OCI-LY7 (cell line): ENCODE measurements at places on chromosomes 4 and X.

DNA sequence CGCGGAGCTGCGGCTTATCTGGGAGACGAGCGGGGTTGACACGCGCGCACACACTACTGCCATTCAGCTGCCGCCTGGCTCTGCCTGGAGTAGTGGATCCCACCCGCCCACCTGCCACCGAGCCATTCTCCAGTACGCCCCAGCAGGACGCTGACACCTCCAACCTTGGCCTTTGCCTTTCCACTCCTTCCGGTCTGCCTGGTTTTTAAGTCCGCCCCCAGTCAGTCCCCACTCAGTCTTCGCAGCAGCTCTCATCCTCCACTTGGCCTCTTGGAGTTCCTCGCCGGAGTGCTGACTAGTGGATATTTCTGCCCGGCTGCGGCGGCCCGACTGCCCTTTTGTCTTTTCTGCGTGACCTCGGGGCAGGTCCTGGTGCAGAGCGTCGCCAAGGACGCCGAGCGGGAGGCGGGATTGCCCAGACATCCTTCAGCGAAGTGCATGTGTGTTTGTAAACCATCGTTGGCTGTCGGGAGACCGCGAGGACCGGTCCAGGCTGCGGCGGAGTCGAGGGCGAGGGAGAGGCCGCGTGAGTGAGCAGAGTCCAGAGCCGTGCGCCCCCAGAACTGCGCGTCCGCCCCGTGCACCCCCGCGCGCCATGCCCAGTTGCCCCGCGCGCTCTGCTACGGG is 1.1 kb downstream of the SLIT2 start:
- no peak for DNase-seq

- peak; percentile 20 for DNase-seq
Measured at GRCh38 chr4:80878218-80878617, 152.3 kb upstream of the BMP3 start.

- DNase-seq, result no peak
Measured at GRCh38 chrX:94977562-94977961, 1303.6 kb downstream of the FAM133A start.

DNA sequence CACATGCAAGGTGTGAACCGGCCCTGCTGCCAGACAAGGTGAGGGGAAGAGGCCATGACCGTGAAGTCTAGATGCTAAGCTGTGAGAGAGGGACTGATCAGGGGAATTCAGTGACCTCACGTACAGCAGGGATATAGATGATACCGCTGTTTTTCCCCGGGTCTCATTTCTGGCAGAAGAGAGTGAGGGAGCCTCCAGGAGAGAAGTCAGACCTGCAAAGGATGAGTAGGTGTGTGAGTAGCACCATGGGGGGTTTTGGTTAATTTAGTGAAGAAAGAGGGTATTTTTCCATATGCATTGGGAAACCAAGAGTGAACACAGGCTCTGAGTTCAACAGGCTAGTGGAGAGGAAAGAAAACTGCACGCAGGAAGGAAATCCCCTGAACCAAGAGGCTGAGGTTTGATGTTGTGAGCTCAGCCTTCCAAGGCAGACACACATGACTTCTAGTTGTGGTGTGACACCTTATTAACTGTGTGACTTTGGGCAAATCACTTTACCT is 127.6 kb upstream of the GATB start:
- DNase-seq, result no peak

GRCh38 chrX:87528487-87528886 is 10.9 kb downstream of the KLHL4 start:
- DNase-seq, result no peak

DNA sequence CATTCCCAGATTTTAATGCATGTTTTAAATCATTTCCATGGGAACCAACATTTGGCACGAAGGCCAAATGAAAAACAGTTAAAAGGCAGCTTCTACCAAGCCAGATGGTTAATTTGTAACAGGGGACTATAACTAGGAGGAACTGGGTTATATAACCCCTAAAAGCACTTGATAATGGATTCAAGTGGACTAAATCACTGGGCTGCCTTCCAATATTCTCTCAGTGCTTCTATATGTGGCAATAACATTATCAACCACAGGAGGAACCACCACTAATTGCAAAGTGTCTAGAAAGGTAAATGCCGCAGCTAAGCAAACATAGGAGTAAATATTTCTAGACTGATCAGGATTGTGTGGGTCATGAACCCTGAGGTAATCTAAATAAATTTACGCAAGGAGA is 391.5 kb downstream of the UBE2NL start:
- no peak for DNase-seq

- DNase-seq, result no peak
Measured at GRCh38 chr4:83725336-83726085, 189.6 kb downstream of the GPAT3 start.

DNA sequence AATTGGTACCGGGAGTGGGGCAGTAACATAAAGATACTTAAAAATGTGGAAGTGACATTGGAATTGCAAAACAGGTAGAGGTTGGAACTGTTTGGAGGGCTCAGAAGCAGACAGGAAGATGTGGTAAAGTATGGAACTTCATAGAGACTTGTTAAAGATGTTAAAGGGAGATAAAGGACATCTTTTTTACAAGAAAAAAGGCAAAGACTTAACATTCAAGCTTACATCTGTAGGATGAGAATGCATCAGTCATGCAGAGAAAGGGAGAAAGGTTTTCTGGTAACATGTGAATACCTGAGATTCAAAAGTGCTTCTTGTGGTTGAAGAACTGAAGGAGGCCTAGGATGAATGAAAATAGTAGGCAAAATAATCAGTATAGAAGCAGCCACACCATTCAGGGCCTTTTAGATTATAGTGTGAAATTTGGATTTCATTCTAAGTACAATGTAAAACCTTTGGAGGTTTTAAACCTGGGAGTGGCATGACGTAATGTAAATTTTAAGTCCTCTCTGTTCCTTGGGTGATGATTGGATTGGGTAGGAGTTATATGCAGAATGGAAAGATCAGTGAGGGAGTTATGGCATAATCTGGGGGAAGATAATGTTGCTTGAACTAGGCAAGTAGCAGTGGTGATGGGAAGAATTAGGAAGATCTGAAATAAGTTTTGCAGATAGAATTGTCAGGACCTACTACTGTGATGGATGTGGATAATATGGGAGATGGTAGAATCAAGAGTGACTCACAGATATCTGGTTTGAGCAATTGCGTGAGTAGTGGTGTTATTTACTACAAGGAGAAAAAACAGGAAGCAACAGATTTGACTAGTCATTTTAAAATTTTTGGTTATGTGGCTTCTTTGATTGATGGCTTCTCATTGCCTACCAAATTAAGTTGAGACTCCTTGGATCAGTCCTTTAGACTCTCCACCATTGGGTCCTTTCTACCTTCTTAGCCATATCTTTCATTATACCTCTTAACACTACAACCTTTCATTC is 138.7 kb downstream of the VSIG4 start:
- DNase-seq, result no peak

DNA sequence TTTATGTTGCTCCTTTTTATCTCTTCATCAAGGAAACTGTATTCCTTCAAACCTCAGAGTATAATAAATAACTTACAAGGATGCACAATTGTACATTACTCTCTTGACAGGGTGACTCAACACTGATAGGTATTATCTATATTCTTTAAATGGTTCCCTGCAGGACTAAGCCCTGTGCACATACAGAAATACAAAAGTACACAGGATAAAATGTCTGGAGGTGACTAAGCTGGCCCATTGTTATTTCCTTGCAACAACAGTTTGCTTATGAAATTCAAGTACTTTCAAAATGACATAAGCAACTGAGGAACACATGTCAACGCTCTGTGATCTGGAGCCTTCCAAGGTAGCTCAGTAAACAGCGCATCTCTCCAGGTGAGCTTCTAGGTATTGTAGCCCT is 83.8 kb upstream of the RPL34 start:
- DNase-seq, result no peak

DNA sequence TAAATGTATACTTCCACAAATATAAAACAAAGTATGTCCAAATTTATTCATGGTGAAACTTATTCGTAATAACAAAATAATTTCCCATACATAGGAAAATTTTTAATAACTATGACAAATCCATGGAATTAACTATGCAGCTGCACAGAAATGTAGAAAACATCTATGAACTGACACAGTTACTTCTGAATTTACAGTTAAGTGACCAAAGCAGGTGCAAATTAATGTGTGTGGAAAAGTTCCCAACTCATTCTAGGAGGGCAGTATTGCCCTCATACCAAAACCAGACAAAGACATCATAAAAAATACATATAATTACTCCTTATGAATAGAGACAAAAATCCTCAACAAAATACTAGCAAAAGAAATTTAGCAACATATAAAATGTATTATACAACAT is 12.5 kb downstream of the LDOC1 start:
- no peak for DNase-seq

GRCh38 chr4:138835832-138836533 is 179.6 kb upstream of the NOCT start:
- DNase-seq, result no peak

DNA sequence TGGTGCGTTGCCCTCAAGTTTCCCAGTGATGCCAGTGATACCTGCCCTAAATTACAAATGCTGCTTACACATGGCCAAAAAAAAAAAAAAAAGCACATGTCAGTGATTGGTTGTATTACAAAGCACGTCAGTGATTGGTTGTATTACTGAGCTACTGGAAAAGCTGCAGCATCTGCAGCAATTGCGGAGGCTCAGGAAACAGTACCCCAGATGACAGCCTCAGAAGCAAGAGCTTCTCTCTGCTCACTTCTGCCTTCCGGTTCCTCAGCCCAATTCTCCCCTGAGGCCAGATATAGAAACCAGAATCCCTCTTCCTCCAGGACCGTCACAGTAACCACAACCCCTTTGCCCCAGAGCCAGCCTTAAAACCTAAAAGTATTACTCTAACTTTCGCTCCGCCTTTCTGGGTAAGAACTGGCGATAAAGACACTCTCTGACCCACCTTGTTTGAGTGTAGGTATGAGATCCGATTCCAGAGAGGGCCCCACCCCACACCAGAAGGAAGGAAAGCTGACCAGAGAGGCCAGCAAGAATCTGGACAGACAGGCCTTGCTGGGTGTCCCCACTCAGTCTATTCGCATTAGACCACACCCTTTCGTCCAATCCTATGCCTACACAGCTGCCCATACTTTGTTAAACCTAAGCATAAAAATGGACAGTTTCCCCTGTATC is 85.0 kb upstream of the SORBS2 start:
- no peak for DNase-seq

GRCh38 chrX:71241301-71241700 is 12.6 kb downstream of the ZMYM3 start:
- DNase-seq, result no peak

DNA sequence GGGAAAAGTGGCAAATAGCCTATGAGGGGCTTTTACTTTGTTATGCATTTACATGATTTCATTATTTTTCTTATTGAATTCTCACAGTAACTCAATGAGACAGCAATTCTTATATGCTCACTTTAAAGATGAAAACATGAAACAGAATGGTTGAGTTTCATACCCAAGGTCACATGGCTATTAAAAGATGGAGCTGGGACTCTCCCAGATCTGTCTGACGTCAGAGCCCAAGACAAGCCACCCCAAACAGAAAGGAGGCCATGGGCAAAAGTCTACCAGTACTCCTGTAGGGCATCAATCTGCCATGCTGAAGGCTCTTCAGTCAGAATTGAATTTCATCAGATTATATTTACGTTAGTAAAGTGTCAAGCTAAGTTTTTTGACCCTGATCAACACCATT is 13.2 kb downstream of the HSD17B11 start:
- DNase-seq, result no peak

GRCh38 chrX:46610070-46610658 is 36.6 kb downstream of the CHST7 start:
- no peak for DNase-seq

- DNase-seq, result no peak
Measured at GRCh38 chr4:117907646-117908045, 126.6 kb upstream of the NDST3 start.

DNA sequence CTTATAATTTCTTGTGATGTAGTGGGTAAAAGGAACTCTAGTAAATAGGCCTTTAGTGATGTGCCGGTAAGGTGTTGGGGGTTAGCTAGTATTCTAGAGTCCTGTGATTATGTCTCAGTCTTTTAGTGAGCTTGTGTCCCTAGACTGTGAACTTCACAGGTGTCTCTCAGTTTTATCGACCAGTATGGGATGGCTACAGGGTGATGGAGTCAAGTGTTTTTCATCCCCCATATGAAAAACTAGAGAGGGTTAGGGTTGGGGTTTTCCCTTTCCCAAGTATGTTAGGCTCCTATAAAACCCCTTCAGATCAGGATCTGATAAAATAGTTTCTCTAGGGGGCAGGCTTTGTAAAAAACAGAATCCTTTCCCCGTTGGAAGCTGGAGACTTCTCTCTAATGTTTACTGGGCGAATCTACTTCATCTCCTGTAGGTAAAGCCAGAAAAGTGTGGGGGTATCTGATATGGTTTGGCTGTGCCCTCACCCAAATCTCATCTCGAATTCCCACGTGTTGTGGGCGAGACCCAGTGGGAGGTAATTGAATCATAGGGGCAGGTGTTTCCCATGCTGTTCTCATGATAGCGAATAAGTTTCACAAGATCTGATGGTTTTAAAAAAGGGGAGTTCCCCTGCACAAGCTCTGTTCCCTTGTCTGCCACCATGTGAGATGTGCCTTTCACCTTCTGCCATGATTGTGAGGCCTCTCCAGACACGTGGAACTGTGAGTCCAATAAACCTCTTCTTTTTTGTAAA is 120.8 kb downstream of the DTHD1 start:
- DNase-seq, result no peak

- DNase-seq, result no peak
Measured at GRCh38 chr4:74426101-74426500, 18.8 kb upstream of the AREG start.

DNA sequence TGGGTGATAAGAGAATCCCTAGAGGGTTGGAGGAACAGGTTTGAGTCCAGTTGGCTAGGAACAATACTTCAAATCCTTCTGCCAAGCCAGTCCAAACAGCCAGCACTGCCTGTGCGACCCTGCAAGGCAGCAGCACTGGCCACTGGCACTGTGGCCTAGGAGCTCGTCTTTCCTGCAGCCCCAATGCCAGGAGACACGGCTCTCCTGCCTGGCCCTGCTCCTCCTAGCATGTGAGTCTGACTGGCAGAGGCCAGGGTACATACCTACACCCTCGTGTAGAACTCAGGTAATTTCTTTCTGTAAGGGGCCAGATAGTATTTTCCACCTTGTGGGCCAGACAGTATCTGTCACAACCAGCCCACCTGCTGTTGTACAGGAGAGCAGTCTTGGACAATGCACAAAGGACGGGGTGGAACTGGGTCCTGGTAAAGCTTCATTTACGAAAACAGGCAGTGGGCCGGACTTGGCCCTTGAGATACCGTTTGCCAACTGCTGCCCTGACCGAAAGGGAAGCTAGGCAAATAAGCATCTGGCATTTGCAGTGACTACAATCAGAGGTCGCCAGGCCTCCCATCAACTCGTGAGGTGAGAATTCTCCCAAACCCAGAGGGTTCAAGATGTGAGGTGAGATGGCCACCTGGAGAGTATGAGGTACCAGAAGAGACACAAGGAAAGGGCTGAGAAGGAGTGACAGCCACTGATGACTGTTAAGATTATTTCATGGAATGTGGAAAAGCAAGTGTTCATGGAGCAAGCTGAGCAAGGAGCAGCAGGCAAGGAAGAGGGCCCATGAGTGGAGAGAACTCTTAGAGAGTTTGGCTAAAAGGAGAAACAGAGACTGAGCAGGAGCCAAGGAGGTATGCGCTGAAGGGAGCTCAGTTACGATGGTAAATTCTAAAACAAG is 29.8 kb upstream of the IRAK1 start:
- DNase-seq, result no peak

- no peak for DNase-seq
Measured at GRCh38 chr4:38366456-38366855, 297.5 kb upstream of the KLF3 start.
